ENCODE measurements at places on chromosomes 2 and 18.

DNA sequence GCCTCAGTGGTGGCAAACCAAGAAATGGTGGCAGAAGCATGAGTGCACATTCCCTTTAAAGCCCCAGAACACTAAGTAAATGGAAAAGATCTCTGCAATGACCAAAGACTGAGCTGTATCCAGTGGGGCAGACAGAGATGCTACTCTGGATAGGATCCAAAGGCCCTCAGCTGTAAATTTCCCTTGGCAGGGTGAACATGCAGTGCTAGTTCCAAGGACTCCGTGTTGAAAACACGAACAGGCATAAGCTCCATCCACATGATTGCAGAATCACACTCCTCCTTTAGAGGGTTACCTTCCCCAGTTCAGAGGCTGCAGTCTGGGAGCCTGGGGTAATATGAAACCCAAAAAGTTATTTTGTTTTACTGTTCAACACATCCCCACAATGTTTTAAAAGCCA lies 98.6 kb upstream of the KLF7 start:
- no peak for DNase-seq

- DNase-seq = no peak
These were observed 126.9 kb downstream of the KCNS3 start for GRCh38 chr2:18005411-18005810.

DNA sequence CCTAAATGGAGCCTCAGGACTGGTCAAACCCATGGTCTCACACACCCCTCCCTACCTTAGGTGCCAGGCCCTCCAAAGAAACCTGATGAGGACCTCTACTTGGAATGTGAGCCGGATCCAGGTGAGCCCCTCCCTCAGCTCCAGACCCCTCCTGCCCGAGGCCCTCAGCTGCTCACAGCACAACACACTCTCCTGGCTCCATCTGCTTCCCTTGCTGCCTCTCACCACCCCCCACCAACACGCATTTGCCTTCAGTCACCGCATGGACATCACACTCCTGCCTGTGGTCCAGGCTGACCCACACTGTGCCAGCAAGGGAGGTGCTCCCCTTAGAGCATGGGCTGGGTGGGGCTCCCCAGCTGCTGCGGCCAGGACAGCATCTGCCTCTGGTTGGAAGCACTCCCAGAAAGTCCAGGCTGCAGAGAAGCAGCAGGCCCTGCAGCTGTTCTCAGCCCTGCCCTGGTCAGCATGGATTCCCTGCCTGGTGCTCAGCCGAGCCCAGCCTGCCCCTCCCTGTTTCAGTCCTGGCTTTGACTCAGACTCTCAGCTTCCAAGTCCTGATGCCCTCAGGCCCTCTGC lies 15.1 kb downstream of the SH2D6 start:
- no peak for DNase-seq

DNA sequence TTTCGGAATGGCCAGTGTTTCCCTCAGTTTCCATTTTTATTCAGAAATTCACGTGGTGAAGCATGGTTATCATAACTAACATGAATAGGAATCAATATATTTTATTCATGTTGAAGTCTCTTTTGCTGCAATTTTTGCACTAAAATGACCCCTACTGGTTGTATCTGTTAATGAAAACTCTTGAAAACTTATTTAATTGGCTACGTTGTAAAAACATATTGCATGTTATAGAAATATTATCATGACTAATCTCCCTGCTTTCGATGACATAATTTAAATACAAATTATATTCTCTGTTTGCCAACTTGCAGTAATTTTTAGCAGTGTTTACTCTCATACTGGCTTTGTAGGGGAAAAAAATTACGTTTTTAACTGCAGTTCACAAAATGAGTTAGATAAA lies 3.5 kb downstream of the CRIM1 start:
- peak; percentile 43 for DNase-seq

GRCh38 chr18:42931491-42931890 lies 184.0 kb downstream of the RIT2 start:
- no peak for DNase-seq

DNA sequence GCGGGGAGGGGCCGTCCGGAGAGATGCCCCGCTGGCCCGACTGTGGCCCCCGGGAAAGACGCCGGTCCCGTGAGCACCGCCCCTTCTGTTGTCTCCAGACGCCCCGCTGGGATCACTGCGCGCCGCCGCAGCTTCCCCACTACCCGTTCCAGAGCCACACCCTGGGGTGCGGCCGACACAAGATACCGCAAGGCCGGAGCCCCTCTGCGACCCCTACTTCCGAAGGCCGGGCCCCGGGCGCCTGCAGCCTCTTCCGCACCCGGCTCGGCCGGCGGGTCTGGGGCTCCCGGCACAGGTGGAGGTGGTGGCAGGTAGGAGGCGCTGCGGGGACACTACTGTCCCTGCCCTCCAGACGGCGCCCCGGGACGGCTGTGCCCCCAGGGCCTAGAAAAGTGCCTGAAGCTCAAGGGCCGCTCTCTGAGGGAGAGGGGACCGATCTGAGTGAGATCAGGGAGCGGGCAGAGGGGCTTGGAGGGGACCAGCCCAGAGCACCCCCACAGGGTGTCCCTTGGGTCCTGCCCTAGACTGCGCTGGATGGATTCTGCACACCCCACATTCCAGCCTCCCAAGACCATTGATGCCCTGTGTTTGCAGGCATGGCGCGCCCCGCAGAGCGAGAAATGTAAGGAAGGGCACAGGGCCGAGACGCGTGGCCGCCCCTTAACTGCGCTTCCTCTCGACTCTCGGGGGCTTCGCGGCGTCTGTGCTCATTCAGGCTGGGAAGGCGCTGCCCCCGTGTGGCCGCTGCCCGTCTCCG lies 80.0 kb downstream of the GFPT1 start:
- peak; percentile 56 for DNase-seq

Data from CD4-positive, alpha-beta T cell treated with Interleukin-17A for 1 hour (primary cell).